NCI-H187 (cell line): ENCODE measurements at places on chromosomes 2 and 18.

DNA sequence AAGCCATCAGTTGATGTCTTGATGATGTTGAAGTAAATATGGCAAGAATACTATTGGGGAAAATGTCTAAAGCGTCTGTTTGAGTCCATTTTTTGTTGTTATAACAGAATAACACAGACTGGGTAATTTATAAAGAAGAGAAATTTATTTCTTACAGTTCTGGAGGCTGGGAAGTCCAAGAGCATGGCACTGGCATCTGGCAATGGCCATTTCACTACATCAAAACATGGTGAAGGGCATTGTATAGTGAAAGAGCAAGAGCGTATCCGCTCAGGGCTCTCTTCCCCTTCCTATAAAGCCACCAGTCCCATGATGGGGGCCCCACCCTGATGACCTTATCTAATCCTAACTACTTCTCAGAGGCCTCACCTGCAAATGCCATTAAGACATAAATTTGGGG lies 29.6 kb upstream of the MRPL19 start:
- no peak for DNase-seq

DNA sequence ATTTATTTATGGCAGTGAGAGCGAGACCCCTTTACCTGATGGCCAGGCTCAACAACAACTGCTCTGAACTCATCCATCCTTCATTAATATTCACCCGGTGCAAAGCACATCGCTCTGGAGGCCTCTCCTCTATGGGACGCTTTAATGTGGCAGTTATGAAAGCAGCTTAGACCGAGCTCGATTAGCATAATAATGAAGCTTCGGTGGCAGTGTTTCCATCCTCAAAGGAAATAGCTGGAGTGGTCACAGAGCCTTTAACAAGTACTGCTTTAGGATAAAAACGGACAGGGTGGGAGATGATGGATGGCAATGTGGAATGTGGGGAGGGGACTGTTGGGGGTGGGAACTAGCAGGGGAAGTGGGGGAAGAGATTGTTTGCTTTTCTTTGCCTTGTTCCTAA lies 243.9 kb downstream of the SLC4A3 start:
- no peak for DNase-seq

DNA sequence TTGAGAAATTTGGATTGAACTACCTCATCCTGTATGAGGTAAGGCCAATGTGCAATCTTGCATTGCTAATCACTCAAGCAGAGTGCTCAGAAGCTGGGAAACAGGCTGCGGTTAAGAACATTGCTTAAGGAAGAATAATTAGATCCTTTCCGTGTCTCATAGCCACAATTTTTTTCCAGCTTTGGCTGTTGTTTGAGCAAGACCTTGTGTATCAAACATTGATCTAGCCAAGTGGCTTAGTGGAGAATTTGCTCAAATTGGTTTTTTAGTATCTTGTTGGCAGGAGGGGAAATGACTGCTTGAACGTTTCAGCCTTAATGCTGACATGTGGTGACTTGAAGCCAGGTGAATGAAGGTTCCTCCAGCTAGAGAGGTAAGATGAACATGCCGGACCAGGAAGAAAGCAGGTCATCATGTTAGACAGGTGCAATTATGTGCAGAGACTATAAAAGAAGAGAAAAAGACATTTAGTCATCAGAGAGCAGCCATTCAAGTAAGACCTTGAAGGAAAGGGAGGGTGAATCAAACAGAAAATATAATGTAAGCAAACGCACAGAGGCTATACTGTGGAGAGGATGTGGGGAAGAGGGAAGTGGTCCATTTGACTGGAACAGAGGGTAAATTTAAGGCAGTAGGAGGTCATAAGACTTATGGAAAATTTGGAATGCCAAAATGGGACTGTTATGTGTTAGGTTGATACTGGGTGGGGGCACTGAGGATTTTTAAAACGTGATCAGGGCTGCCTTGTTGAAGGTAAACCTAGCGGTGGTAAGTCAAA lies 98.9 kb upstream of the CYP1B1 start:
- no peak for DNase-seq

DNA sequence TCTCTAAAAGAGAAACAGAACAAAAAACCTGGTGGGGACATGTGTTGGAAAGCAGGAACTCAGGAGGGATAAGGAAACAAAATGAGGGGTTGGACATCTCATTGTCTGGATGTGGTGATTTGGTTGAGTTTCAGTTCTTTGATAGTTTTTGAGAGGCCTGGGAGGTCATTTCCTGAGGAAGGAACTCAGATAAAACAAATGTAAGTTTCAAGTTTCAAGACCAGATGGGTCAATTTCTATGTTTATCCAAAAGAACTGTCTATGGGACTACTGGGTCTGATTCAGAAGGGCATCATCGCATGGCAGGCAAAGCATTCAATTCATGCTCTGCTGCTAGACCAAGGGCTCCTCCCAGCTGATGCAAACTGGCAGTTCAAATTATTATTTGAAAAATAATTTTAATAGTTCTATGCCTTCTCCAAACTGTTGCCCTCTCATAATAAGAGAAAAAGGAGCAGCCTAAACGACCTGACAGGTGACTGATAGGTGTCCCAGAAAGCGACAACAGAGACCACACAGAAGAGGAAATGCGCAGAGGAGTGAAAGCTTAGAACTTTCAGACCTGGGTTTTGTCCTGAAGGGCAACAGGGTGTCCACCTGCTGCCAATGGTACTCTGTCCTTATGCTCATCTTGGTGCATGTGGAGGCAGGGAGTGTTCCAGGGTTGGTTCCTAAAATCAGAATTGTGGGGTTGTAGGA lies 39.3 kb upstream of the SH3RF3 start:
- DNase-seq: no peak

DNA sequence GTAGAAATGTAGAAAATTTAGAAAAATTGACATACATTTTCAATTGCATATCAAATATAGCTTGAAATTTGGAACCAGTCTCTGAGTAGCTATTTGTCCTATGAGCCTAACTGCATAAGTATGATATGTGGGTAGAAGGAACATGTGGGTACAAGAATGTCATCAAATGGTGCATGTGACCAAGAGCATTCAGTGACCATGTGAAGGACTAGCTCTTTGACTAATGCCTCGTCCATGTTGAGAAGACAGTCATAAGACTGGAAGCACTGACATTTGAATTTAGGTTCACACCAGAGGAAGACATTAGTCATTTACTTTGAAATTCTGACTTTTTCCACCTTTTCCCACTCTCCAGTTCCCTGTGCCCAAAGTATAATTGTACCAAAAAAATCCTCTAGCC lies 12.6 kb downstream of the MRPL44 start:
- DNase-seq: no peak

DNA sequence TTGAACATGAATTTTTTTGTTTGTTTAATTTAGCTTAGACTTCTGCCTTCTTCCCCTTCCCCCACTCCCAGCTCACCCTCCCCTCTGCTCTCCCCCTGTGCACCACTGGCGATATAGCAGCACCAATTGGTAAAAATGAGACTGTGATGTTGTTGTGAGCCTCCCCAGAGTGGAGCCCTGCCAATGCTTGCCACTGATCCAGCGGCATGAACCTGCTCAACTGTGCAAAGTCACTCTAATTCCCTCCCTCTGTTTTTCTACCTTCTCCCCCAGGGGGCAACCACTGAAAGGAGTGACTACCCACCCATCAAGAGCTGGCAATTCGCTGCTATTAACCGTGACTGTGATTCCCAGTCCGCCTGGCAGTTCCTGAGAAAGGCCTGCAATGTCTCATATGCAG lies 30.2 kb downstream of the KLHL14 start:
- no peak for DNase-seq

DNA sequence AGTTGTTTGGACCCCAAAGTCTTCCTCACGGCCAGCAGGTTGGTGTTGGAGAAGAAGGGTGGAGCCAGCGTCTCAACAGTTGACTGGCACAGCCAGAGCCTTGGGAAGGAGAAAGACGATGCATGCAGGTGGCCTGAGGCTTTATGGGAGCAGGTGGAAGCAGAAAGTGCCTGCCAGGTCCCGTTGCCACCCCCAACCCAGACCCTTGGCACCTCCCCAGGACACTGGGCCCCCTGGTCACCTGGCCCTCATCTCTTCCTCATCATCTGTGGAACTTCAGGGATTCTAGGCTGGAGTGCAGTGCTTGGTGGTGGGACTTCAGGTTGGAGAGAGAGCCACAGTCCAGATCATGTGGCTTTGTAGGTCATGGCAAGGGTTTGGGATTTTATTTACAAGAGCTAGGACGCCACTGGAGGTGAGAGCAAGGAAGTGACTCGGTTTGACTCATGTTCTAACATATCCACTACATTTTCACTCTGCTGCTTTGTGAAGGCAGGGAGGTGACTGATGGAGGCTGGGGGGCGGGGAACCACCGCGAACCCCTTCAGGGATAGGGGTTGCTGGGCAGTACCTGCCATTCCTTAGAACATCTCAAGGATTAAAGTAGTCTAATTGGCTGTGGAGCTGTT lies 62.5 kb upstream of the B3GNT7 start:
- no peak for DNase-seq

GRCh38 chr2:20556756-20557155 lies 94.1 kb downstream of the HS1BP3 start:
- DNase-seq: no peak

- peak; percentile 24 for DNase-seq
These were observed 102.5 kb downstream of the ATL2 start for GRCh38 chr2:38274286-38275276.

DNA sequence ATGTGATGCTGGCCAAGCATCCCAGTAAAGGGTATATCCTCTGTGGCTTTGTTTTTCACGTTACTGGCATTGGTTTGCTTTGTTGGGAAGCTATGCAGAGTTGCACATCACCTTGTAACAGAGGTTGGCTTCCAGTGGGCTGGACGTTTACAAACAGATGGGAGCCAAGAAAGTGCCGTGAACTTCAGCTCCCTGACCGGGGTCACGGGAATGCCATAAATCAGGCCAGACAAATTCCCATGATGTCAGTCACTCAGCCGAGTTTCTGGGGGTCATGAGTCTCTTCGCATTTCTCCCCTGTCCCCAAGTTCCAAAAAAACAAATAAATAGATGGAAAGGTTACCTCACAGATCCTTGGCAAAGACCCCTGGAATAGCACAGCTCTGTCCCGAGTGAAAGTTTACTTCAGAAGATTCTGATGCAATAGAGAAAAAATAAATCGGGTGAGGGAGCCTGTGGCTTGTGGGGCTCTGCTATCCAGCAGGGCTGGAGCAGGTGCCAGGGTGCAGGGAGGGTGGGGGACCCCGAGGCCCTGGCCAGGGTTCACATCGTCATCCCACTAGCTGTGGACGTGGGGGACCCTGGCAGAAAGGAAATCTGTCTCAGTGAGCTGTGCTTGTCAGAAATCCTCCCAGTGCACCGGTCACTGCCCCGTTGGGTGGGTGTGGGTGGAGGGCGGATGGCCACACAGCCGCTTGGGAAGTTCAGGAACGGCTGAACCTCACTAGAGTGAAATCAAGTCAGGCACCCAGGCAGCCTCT lies 27.8 kb downstream of the TWIST2 start:
- DNase-seq: no peak

GRCh38 chr2:231170055-231170454 lies 28.4 kb upstream of the ARMC9 start:
- no peak for DNase-seq

DNA sequence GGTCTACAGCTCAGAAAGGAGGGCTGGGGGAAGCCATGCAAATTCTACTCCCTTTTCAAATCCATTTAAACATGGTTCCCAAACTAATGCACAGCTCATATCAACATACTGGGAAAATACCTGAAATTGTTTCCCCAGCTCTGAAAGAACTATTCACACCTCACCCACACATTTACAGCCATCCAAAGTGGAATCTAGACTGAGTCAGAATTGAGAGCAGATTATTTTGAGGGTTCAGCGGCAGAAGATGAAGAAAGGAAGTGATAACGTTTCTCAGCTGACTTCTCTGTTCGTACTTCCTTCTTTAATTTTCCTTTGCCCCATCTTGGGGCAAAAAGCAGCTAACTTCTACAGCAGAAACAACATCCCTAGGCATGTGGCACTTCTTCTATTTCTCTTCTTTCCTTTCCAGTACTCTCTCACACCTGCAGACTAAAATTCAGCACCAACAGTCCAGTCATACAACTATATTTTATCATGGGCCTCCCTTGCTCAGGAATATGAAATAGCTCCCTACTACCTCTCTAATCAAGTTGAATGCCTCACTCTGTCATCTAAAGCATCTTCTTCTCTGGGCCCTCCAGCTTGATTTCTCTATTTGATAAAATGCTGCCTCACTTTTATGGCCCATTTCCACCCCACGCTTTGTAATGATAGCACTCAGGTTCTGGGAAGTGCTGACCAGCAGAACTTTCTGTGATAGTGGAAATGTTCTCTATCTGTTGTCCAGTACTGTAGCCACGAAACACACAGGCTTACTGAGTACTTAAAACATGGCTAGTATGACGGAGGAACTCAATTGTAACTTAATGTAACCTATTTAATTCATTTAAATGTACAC lies 35.9 kb downstream of the ARHGAP25 start:
- no peak for DNase-seq

GRCh38 chr2:74646201-74646600 lies 1.9 kb downstream of the M1AP start:
- DNase-seq: no peak

- DNase-seq: peak; percentile 7
These were observed 1.1 kb downstream of the EPC2 start for GRCh38 chr2:148645539-148646230.

GRCh38 chr2:24123922-24124580 lies 782 bp downstream of the FAM228B start:
- no peak for DNase-seq

GRCh38 chr2:12663306-12664037 lies 53.3 kb upstream of the TRIB2 start:
- DNase-seq: no peak

- no peak for DNase-seq
These were observed 548.0 kb downstream of the DCC start for GRCh38 chr18:52888014-52888413.
